Upper lobe of right lung (tissue), 1 donor: ENCODE measurements at places on chromosomes 2 and 18. TPM values are rescaled to one million over a fixed set of nuclear protein-coding genes. Genes with fewer than 3 reads are reported as not detected.

- no peaks in the 10 kb centered on the region for H3K36me3 ChIP-seq
- no peaks in the 10 kb centered on the region for H3K27me3 ChIP-seq
- no peak for DNase-seq
- H3K27ac ChIP-seq = no peak overlapping the region
- no peaks in the 10 kb centered on the region for H3K4me1 ChIP-seq
- no peak overlapping the region for H3K4me3 ChIP-seq
Measured at GRCh38 chr2:147420947-147421675, 423.7 kb upstream of the ACVR2A start.

GRCh38 chr2:158464426-158465281 is 7.9 kb downstream of the PKP4 start:
- peaks cover 17% of the 10 kb centered on the region for H3K4me1 ChIP-seq
- H3K4me3 ChIP-seq = no peak overlapping the region
- H3K36me3 ChIP-seq = no peaks in the 10 kb centered on the region
- H3K27ac ChIP-seq = no peak overlapping the region
- H3K27me3 ChIP-seq = no peaks in the 10 kb centered on the region
- DNase-seq = no peak

GRCh38 chr2:25323042-25323514 is 18.6 kb downstream of the DNMT3A start:
- no peak overlapping the region for H3K4me3 ChIP-seq
- H3K27me3 ChIP-seq = no peaks in the 10 kb centered on the region
- DNase-seq = no peak
- no peaks in the 10 kb centered on the region for H3K4me1 ChIP-seq
- no peaks in the 10 kb centered on the region for H3K36me3 ChIP-seq

DNA sequence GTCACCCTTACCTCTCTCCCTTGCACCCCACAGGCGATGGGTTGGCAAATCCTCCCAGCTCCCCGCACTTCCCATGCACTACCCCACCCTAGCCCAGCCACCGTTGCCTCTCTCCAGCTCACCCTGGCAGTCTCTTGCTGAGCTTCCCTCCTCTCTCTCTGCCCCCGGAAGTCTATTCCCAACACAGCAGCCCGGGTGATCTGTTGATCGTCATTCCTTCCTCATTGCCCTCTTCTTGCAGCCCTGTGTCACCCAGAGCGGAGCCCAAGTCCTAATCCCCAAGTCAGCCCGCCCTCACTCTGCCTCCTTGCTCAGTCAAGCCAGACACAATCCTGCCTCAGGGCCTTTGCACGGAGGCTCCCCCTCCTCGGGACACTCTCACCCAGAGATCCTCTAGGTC is 55.2 kb downstream of the CIB4 start:
- no peak overlapping the region for H3K27ac ChIP-seq
- peak; percentile 48 for DNase-seq
- H3K4me3 ChIP-seq = no peak overlapping the region
- peaks cover 6% of the 10 kb centered on the region for H3K27me3 ChIP-seq
- H3K36me3 ChIP-seq = no peaks in the 10 kb centered on the region

Gene SCN7A
- 97.1 TPM for total RNA-seq

Gene PHLPP1
- total RNA-seq = 11.9 TPM
